ENCODE measurements at places on chromosomes 2 and 18. TPM values are rescaled to one million over a fixed set of nuclear protein-coding genes. Genes with fewer than 3 reads are reported as not detected.

Gene CLIP4
- total RNA-seq = 43.0 TPM

Gene TMEM237
- 30.6 TPM for total RNA-seq

- no peak for DNase-seq
These were observed 569.9 kb upstream of the LINC00305 start for GRCh38 chr18:64718808-64719207.

- no peak for DNase-seq
These were observed 749.0 kb upstream of the ZEB2 start for GRCh38 chr2:145268931-145269330.
